GM13977 (cell line): ENCODE measurements at places on chromosomes 7 and 10.
A peak's percentile ranks its signal among the peaks of the same experiment; 100 is the strongest.

- no peak for DNase-seq
Observed at GRCh38 chr7:50821457-50822008, 38.8 kb upstream of the GRB10 start.

- DNase-seq = no peak
Observed at GRCh38 chr10:21161090-21161625, 264.0 kb upstream of the NEBL start.

DNA sequence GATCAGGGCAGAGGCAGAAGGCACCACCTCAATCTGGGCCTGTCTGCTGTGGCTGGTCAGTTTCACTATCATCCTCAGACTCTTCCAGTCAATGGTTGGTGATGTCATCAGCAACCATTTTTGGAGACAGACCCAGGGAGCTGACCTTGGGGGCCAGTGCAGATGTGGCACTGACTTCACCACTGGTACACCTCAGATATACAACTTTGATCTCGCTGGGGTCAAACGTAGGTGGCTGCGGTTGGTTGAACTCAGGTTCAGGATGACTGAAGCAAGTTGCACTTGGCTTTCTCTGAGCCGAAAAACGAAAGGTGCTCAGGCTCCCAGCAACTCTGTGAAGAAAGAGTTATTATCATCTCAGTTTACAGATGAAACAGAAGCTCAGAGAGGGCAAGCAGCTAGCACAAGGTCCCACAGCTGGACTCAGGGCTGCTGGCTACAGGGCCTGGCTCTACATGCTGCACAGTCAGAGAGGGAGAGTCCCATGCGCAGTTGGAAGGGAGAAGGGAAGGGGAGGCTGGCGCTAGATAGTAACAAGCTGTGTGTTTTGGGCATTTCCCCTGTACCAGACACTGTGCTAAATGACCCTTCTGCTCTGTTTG lies 27.2 kb downstream of the ANKRD16 start:
- DNase-seq = peak; percentile 82

DNA sequence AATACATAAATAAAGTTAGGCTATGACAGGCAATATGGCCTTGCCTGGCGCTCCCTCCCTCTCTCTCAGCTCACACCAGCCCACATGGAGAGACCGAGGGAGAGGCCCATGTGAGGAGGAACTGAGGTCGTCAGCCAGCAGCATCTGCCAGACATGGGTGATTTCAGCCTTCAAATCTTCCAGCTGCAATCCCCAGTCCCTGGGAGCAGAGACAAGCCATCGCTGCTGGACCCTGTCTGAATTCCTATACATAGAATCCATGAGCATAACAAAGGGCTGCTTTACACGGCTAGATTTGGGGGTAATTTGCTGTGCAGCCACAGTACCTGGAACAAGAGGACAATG lies 35.6 kb downstream of the ANKRD16 start:
- DNase-seq = no peak

- DNase-seq = no peak
Observed at GRCh38 chr10:101818872-101819633, 809 bp upstream of the OGA start.
